ENCODE measurements at places on chromosomes 12 and 14.

DNA sequence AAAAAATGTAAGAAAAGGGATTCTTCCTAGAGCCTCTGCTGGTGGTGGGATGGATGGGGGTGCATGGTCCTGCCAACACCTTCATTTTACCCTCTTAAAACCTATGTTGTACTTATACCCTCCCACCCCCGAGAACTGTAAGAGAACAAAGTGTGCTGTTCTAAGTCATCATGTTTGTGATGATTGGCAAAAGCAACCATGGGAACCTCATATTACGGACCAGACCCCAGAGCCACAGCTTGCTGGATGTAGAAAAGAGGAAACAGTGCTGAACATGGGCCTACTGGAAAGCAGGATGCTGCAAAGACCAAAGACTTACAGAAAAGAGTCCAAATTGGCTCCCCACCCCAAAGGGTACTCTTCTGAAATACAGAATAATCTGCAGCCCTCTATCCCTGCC lies 311.2 kb downstream of the DUSP6 start:
- no peak for DNase-seq

DNA sequence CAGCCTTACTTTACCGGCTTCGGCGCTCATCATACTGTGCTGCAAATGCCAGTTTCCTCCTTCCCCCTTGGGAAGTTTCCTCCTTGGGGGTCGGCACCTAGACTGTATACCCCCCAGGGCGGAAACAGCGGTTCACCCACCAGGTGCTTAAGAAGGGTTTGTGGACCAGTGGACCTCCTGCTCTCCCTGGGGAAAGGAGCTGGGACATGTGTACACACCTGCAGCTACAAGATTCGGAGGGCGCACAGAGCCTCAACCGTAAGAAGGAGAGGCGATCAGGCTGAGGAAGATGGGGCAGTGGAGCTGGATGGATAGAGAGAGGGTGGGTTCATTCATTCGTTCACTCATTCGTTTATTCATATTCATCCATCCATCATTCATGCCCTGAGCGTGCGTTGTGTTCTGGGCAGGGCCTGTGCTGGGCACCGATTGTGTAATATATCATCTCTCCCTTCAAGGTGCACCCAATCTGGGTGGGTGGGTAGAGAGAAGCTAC lies 717 bp upstream of the ZNF839 start:
- DNase-seq = no peak

GRCh38 chr14:68913516-68913915 lies 65.6 kb downstream of the ACTN1 start:
- no peak for DNase-seq

GRCh38 chr14:56490379-56490778 lies 89.2 kb upstream of the TMEM260 start:
- peak; percentile 39 for DNase-seq

GRCh38 chr12:50971946-50972345 lies 19.6 kb downstream of the HIGD1C start:
- no peak for DNase-seq

- DNase-seq = no peak
These were observed 34.1 kb upstream of the NEDD1 start for GRCh38 chr12:96872961-96873360.

- no peak for DNase-seq
These were observed 921.2 kb upstream of the FOXG1 start for GRCh38 chr14:27845241-27845850.

GRCh38 chr14:73810478-73811163 lies 41.0 kb upstream of the PTGR2 start:
- no peak for DNase-seq

DNA sequence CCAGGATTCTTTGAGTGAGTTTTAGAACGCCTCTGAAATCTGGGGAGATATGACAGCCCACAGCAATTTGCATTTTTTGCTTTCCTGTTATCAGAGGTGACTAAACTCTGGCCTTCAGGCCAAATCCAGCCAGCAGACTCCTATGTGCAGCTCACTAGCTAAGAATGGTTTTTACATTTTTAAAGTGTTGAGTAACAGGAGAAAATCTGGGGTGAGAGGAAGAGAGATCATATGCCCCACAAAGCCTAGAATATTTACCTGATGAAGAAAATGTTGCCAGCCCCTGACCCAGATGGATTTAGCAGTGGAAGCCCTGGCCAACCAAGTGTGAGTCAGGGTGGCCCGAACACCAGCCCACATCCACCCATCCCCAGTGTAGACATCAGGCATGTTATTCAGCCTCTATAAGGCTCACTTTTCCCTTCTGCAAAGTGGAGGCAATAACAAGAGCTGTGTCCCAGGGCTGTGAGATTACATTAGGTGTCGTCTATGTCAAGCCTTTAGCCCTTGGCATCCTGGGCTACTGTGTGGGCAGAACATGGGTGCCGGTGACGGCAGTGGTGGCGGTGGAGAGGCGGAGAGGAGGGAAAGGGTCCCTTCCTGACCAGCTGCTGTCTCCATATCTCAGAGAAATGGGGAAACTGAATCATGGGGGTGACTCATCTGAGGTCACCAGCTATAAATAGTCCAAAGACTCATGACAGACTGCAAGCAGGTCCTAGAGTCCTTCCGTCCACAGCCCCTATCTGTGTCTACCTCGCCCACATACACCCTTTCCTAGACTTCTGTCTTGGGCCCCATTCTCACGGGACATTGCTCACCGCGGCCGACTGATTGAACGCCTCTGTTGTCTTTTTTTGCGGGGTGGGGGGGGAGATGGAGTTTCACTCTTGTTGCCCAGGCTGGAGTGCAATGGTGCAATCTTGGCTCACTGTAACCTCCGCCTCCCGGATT lies 32.6 kb upstream of the CD9 start:
- DNase-seq = peak; percentile 82

DNA sequence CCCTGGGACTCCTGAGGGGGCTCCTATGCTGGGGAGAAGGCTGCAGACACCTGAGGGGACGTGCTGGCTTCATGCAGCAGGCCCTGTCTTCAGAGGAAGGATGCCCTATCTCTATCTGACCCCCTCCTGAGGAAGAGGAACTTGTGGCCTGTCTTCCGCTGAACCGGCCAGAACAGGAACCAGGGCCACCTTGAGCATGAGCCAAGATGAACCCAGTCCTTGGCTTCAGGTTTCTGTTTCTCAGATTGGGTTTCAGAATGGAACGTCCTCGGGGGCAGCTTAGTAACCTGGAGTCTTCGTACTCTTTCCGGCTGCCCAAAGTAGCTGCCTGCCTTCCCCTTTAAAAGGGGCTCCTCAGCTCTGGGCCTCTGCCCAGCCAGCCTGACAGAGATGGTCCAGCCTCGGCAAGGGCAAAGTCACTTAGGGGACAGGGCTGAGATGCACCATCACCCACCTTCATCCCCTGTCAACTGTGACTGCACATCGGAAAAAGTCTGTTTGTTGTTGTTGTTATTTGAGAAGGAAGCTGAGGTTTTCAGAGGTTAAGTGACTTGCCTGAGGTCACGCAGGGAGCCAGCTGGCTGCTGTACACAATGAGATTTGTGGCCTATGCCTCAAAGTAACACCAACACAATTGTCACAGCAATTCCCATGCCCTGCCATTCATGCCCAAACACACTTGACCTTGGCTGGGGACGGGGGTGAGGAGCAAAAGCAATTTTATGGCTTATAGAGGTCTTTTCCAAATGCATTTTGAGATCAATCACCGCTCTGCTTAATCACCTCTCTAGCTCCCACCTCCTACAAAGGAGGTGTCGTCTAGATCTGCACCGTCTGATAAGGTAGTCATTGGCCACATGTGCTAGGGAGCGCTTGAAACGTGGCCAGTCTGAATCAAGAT lies 13.4 kb downstream of the ASB2 start:
- DNase-seq = peak; percentile 89

GRCh38 chr12:81222846-81223592 lies 145.1 kb downstream of the ACSS3 start:
- no peak for DNase-seq

GRCh38 chr12:131356485-131357184 lies 354.3 kb upstream of the SFSWAP start:
- no peak for DNase-seq

- DNase-seq = no peak
These were observed 29.1 kb upstream of the ZNF641 start for GRCh38 chr12:48379794-48380193.

DNA sequence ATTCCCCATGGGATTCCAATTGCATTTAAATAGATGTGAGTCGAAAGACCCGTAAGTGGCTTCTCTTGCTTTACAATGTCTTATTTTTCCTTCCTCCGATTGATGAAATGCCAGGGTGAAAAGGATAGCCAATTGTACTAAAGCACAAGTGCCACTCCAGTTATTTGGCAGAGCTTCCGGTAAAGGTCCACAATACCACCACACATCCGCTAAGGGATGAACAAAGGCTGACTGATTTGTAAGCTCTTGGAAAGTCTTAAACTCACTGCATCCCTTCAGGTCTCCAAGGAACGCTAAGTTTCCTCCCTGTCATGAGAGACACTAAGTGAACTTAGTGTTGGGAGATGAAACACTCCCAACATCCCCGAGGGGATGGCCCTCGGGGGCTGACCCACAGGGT lies 21.2 kb upstream of the RNASE1 start:
- DNase-seq = no peak

DNA sequence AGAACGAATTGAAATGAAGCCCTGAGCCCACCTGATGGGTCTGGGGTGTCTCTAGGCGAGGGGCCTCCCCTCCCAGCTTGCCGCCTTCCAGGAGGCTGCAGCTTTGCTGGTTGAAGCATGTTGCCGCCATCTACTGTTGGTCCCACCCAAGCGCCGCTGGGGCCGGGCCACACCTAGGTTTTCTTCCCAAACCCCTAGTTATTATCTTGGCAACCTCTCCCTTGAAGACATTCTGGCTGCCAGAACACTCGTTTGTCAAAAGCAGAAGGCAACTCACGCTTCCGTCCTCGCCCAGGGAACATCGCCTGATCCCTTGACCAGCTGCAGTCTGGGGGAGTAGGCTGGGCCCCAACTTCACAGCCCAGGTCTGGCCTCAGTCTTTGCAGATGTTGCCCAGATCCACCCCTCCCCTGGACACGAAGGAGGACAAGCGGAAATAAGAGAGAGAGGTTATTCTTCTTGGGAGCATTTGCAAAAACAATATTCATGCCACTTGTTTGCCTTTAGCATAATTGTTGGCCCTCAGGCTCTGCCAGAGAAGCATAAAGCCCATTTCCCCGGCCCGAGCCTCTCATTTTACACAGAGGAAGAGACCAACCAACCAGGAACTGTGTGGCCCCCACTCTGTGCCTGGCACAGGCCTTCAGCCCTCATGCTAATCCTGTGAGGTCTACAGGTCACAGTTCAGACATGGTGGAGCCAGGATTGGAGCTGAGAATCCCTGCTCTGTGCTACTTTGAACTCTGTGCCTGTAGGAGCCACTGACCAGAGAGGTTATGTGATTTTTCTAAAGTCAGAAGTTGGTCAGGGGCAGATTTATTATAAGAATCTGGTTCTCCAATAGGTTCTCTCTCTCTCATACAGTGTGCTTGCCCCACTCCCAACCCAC lies 6.8 kb downstream of the EMP1 start:
- DNase-seq = peak; percentile 27

GRCh38 chr14:22547313-22547947 lies 41.6 kb downstream of the DAD1 start:
- DNase-seq = no peak

DNA sequence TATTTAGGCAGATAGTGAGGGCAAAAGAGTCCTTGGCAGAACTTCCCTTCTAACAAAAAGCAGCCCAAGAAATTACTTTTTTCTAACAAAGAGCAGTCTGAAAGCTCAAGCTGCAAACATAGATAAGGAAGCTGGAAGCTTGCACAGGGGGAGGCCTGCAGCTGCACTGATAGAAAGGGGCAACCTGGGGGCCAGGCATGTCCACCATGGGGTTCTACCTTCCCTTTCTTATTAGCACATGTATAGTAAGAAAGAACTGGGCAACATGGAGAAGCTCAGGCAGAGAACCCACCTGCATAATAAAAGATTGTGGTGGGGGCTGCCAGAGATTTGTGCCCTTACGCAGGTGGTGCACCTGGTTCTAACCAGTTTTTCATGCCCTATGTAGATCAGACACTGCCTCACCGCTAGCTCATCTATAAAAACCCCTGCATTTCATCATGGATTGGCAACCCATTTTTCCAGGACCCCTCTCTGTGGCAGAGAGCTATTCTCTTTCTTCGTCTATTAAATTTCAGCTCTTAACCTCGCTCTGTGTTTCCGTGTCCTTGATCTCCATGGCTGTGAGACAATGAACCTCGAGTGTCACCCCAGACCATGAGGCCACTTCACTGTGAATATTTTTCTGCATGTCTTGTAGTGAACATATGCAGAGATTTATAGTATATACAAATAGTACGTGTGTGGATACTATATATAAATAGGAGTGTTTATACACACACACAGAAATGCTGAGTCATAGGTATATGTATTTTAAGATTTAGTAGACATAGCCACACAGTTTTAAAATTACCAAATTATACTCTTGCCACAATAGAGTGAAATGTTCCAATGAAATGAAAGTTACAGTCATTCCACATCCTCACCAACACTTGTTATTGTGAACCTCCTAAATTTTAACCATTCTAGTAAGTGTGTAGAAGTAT lies 53.0 kb downstream of the PEX5 start:
- DNase-seq = no peak

DNA sequence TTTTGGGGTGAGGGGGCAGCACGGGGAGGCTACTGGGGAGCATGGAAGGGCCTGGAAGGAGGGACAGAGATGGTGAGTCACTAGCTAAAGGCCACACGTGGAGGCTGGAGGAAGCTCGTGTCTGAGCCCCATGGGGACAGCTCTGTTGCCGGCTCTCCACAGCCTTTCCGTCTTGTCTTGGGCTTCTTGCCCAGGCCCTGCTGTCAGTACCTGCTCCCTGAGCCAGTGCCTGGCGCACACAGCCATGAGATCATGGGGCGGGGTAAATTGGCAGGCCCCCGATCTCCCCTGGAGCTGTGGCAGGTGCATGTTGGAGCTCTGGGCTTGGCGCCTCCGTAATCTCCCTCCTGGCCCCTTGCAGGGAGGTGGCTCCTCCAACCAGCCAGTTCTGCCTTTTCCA lies 16.1 kb upstream of the KRT80 start:
- DNase-seq = no peak

- DNase-seq = no peak
These were observed 101.2 kb downstream of the PEBP1 start for GRCh38 chr12:118237052-118237665.

- DNase-seq = no peak
These were observed 52.3 kb downstream of the PLEKHA5 start for GRCh38 chr12:19181666-19182426.

DNA sequence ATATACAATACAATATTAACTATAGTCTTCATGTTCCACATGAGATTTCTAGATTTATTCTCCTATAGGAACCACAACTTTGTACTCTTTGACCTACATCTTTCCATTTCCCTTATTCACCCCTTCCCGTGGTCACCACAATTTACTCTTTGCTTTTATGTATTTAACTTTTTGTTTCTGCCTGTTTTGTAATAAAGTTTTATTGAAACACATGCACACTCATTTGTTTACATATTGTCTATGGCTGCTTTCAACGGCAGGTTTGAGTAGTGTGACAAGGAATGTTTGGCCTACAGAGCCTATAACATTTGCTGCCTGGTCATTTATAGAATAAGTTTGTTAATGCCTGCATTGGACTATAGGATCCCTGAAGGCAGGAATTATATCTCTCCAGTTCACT lies 231.1 kb downstream of the CRADD start:
- no peak for DNase-seq

- DNase-seq = no peak
These were observed 52.6 kb upstream of the KCNJ8 start for GRCh38 chr12:21827083-21827482.
